Stimulated activated CD8-positive, alpha-beta memory T cell treated with anti-CD3 and anti-CD28 coated beads, Interleukin-2, amount 100 ng/mL, for 48 hours (primary cell): ENCODE measurements at places on chromosomes 12 and 14.
A peak's percentile ranks its signal among the peaks of the same experiment; 100 is the strongest.

- DNase-seq = no peak
Observed at GRCh38 chr14:105503296-105503640, 12.2 kb downstream of the TEDC1 start.

DNA sequence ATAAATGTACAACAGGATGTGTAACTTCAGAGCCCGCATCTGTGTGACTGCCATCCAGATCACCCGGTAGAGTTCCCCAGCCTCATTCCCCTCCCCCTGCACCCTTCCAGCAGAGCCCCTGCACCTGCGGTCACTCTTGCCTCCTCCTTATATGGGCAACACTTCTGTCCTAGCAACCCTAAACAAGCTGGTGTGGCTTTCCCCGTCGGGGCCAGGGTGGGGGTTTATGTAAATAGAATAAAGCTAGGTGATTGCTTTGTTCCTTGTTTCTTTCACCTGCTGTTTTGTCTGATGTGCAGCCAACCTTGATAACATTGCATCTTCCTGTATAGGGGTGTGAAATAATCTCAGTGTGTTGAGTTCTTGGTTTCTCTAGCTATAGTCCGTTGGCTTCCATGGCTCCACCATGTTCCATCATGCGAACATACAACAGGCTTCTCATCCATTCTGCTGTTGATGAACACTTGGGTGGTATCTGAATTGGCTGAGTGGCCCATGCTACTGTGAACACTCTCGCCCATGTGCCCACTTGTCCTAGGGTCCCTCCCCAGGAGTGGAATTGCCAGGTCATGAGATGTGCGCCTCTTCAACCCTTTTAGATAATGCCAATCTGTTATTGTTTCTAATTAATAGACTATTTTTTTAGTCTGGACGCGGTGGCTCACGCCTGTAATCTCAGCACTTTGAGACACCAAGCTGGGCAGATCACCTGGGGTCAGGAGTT, 102.2 kb downstream of the KIF26A start:
- DNase-seq = no peak

GRCh38 chr12:89710873-89711750, 2.5 kb upstream of the ATP2B1 start:
- no peak for DNase-seq

- no peak for DNase-seq
Observed at GRCh38 chr14:30290001-30290400, 269.0 kb upstream of the G2E3 start.

DNA sequence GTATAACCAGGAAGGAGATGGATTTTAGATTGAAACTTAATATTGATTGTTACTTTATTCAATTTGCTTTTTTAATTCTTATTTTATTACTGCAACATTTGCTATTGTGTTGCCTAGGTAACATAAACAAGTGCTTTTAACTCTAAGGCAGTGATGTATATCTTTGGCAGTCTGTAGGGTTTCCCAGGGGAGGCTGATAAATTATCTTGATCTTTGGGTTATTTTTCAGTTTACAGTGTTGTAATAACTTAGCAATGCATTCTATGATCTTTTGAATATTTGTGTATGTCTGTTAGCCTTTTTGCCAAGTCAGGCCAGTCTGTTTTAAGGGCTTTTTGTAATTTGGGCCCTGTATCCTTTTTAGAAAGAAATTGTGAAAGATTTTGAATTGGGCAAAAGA, 7.8 kb upstream of the DTD2 start:
- DNase-seq = no peak

DNA sequence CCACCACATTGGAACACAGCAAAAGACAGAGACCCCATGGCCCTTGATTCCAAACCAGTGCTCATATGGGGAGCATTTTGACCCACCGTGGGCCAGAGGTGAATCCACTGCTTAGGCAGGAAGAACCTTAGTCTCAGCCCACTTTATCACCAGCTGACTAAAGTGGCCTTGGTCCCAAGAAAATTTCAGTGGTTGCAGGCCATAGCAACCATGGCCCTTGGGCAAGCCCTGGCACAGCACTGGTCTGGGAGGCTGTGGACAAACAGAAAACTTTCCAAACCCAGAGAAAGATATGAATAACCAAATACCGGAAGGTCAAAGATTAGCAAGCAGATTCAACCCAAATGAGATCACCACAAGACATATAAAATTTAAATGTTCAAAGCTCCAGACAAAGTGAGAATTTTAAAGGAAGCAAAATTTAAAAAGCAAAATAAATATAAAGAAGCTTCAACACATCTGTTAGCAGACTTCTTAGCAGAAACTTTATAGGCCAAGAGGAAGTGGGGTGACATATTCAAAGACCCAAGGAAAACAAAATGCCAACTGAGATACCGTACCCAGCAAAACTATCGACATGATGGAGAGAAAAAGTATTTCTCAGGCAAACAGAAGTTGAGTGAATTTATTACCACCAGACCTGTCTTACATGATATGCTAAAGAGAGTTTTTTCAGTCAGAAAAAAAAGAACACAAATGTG, 7.8 kb downstream of the KLRK1 start:
- DNase-seq = no peak

DNA sequence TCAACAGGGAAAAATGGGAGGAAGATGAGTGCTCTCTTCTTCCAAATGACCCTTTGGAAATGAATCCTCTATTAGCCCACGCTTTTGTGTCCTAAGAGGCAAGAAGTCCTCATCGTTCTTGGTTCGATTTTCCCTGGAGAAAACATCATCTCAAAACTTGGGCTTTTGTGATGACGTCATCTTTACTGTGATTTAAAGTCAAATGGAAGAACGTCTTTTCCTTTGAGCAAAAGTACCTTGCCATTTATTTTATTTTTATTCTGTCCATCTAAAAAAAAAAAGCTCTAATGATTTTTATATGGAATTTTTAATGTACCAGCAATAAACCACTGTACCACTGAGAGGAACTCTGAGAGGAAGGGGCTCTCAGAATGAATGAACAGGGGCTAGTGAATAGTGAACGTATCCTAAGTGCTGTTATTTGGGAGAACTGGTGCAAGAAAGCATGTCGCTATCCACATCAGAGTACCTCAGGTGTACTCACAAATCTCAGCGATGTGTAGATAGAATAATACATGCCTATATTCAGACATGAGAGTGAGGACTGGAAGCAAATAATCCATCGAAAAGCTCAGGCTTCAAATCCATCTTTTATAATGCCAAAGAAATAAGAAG, 124.8 kb downstream of the HMGA2 start:
- DNase-seq = no peak

- DNase-seq = no peak
Observed at GRCh38 chr12:81350309-81350708, 272.4 kb downstream of the ACSS3 start.

- DNase-seq = no peak
Observed at GRCh38 chr14:92684801-92685560, 63.4 kb downstream of the LGMN start.

- DNase-seq = no peak
Observed at GRCh38 chr12:6868211-6869048, 1.1 kb downstream of the TPI1 start.

DNA sequence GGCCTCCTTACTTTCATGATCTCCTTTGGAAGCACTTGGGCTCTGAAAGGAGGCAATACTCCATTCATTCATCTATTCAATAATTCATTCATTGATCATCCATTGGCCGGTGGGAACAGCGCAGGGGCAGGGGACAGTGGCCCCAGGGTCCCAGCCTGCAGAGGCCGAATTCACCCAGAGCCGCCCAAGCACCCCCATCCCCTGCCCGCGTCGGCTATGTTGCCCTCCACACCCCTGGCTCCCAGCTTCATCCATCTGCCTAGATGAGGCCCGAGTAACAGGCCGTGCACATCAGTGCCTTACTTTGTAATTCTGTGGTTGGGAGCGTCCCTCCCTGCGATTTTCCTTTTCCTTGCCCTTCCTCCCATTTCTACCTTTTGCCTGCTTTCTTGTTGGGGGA, 3.2 kb downstream of the AMN start:
- DNase-seq = no peak

GRCh38 chr14:104697317-104697703, 7.9 kb downstream of the INF2 start:
- no peak for DNase-seq

DNA sequence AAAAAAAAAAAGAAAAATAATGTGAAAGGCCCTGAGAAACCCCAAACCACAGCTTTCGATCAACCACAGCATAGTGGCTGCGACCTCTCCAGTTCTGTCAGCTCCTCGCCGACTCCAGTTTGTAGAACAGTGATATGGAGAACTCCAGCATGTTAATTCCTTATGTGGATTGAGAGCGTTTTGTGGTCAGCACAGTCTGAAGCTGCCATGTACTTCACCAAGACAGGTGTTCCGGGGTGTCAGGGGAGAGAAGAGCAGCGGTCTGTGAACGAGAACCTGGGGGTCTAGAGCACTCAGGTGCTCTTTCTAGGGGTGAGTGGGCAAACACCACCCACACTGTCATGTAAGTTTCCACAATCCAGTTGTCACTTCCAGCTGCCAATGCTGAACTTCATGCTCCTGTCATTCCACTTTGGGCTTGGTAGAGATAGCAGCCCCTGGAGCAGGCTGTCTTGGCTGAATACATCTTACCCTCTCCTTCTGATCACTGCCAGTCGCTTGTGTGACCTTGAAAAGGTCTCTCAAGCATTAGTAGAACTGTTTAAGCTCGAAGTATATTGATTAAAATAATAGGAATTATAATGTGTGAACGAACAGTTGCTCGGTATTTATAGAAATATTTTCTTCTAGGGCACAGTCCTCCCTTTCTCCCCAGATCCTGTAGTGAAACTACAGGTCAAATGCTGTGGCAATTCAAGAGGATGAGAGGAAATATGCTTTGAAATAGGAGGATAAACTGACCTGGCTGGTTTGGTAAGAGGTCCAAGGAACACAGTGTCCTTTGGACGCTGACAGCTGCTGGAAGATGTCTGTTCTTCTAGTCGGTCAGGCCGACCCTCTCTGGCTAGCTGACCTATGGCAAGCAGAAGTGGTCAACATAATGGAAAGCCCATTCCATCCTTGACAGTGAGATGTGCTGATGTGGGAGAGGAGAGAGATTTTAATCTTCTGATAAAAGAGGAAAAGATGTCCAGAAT, 15.7 kb upstream of the MAX start:
- DNase-seq = no peak

- DNase-seq = no peak
Observed at GRCh38 chr14:104467641-104468040, 111.9 kb upstream of the C14orf180 start.

DNA sequence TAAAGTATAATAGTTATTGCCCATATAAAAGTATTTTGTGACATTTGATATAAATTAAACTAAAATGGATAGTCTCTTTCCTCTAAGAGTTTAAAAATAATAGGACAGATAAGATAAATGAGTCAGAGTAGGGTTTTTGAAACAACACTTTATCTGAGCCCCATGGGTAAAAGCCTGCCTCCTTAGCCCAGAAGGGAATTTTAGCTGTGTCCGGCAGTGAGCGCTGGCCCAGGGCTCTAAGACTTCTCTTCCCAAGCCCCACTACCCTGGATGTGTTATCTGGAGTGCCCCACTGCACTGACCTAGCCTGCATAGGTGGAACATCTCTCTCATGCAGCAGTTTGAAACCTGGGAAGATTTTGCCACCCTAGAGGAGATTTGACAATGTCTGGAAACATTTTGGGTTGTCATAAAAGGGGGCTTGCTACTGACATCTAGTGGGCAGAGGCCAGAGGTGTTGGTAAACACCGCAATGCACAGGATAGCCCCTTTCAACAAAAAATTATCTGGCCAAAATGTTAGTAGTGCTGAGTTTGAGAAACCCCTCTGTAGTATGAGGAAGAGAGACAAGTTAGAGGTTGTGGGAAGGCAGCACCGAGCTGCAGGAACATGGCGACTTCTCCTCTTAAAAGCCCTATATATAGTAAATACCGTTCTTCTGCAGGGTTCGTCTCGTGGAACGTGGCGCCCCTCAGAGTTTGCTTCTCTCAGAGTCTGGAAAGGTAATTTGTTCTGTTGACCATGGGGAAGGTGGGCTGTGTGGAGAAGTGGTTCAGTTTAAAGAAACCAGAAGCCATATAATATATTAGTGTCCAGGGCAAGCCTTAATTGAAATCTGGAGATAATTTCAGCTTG, 29.3 kb upstream of the ATF1 start:
- no peak for DNase-seq

- DNase-seq = no peak
Observed at GRCh38 chr14:64253672-64254071, 40.5 kb downstream of the ESR2 start.

GRCh38 chr12:98182821-98183220, 332.6 kb upstream of the TMPO start:
- no peak for DNase-seq

GRCh38 chr12:22334410-22335100, at the start of gene ST8SIA1:
TSS of gene ST8SIA1 (minus strand) at chr12:22334707. CDS start at chr12:22334232, 475 bp downstream.
- DNase-seq = no peak

- no peak for DNase-seq
Observed at GRCh38 chr14:63212776-63213500, 8.7 kb downstream of the RHOJ start.

GRCh38 chr12:105204916-105205315, 31.1 kb downstream of the APPL2 start:
- peak; percentile 2 for DNase-seq

- DNase-seq = no peak
Observed at GRCh38 chr14:33726685-33727084, 224.2 kb downstream of the EGLN3 start.

- no peak for DNase-seq
Observed at GRCh38 chr12:28446031-28446430, 255.8 kb downstream of the CCDC91 start.

DNA sequence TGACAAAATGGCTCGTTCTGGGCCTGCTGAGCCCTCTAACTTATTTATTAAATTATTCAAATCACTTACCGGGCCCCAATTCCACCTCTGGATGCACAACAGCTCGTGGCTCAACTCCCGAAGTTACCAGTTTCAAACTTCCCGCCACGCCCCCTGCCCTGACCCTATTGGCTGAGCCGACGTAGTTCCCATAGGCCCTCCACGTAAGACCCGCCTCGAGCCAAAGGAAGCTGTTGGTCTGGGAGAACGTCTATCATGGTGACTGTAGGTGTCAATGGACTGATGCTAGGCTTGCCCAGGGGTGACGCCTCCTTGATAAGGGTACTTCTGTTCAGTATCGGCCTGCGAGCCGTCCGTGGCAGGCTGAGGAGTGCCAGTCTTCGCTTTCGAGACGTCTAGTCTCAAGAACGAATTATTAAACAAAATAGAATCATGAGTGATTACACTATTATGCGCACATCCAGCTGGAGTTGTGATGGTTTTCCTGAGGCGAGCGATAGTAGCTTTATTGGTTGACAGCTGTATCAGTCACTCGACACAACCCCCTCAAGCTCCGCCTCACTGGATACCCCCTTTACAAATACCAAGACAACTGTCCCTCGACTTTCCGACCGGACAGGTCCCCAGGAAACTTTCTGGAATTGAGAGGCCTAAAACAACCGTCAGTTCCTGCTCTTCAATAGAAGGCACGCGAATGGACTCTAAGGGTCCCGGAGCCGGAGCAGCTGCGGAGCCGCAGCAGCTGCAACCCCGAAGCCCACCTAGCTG, at the start of gene CDCA3:
Gene CDCA3 (minus strand): TSS at position 134 of the 768 bp plus-strand sequence. CDS start 334 bp downstream, outside the sequence.
- DNase-seq = peak; percentile 88

DNA sequence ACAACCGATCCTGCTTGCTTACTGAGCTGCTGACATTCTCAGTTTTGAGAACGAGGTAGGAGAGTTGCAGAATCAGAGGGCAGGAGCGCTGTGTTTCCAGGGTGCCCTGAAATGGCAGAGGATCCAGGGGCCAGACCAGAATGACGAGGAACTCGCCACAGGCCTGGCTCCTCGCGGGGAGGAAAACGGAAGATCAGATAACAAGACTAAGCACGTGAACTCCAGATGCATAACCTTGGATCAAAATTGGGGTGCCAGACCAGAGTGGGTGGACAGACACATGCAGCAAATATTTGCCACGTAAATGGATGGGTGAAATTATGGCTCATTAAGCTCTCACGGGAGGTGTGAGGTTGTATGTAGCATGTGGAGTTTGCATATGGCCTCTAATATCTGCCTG, 46.5 kb downstream of the ELK3 start:
- DNase-seq = no peak
